RWPE2 (cell line): ENCODE measurements at places on chromosomes 4 and X.

DNA sequence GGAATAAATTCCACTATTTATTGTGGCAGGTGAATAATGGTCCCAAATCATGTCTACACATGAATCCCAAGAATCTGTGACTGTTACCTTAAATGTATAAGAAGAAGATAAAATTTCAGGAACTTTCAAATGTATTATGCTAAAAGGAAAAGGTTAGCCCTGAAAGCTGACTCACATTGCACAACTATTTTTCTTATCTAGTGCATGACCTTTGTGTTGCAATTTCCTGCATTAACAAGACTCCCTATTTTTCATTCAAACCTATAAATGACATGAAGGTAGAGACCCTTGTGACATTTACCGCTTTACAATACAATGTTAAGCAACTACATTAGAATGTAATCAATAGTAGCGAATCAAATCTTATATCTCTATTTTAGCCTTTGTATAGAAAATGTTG is 36.7 kb downstream of the UBQLN2 start:
- H3K27me3 ChIP-seq: no peaks in the 10 kb centered on the region
- no peak overlapping the region for H3K27ac ChIP-seq
- no peak for DNase-seq
- no peaks in the 10 kb centered on the region for H3K4me1 ChIP-seq

DNA sequence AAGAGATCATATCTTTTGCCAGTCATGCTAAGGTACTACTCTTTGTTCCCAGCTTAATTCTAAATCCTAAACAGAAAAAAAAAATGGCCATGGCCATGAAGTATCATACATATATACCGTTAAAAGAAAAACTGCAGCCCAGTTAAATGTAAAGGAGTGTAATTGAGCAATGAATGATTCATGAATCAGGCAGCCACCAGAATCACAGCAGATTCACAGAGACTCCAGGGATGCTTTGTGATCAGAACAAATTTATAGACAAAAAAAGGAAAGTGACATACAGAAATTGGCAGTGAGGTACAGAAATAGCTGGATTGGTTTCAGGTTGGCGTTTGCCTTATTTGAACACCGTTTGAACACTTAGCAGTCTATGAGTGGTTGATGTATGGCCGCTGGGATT is 42.1 kb upstream of the PDGFC start:
- no peaks in the 10 kb centered on the region for H3K36me3 ChIP-seq
- H3K4me3 ChIP-seq: no peak overlapping the region
- no peaks in the 10 kb centered on the region for H3K27me3 ChIP-seq
- H3K4me1 ChIP-seq: peaks cover 24% of the 10 kb centered on the region

DNA sequence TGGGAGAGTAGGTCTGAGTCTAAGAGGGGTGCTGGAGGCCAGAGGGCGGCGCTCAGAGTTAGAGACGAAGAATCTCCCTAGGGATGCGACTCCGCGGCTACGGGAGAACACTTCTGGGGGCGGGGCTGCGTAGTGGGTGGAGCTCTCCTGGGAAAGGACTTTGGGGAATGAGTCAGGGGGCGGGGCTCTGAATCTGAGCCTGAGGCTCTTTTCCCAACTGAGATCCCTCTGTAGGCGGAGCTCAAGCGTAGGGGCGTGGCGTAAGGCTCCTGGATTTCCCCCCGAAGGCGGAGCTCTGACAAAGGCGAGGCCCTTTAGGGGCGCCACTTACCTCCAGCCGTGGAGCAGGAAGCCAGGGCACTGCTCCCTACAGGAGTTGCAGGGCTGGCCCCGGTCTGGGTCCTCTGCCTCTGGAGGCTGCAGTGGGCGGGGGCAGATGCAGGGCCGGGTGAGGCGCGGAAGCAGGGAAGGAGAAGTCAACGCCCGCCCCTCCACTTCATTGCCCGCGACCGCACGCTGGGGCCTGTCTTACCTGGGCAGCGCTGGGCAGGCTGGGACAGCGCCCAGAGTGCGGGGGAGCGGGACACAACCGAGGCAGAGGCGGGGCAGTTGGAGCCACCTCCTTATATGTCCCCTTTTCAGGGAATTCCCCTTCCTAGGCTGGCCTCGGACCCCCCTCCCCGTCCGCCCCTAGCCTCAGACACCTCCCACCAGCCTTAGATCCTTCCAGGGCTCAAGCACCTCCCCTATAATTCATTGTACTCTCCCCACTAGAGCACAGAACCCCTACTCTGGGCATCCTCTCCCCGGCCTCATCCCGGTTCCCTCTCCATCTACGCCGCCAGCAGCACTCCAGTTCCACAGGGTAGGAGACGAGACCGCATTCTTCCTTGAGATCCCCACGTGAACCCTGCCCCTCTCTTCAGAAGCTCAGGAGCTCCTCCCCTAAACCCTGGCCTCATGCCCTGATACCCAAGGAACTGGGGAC is 1.6 kb downstream of the PRICKLE3 start:
- H3K36me3 ChIP-seq: peaks cover 36% of the 10 kb centered on the region
- H3K4me3 ChIP-seq: peak overlapping the region; percentile 81
- H3K27ac ChIP-seq: peak overlapping the region; percentile 85

GRCh38 chr4:26206339-26206738 is 114.5 kb upstream of the RBPJ start:
- H3K27ac ChIP-seq: no peak overlapping the region
- no peaks in the 10 kb centered on the region for H3K27me3 ChIP-seq
- no peaks in the 10 kb centered on the region for H3K36me3 ChIP-seq

GRCh38 chr4:141713185-141713584 is 76.8 kb downstream of the IL15 start:
- H3K4me3 ChIP-seq: no peak overlapping the region
- DNase-seq: no peak
- peak overlapping the region; percentile 41 for H3K27ac ChIP-seq
- H3K36me3 ChIP-seq: no peaks in the 10 kb centered on the region; the same call in 1 of the 2 replicates

DNA sequence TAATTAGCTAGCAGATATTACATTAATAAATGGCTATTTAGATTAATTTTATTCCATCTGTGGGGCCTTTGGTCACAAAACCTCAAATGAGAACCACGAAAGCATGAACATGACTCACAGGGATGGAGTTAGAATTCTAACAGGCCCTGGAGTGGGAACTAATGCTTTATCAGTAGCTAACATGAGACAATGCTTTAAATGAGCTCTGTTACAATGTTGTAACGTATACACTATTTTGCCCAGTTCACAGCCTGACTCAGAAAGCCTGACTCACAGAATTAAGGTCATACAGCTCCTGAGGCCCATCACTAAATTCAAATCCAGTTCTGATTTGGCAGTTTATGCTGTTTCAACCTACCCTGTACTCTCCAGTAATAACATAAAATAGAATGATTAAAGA is 23.2 kb downstream of the VEGFC start:
- H3K36me3 ChIP-seq: peaks cover 56% of the 10 kb centered on the region
- no peak for DNase-seq
- H3K27me3 ChIP-seq: no peaks in the 10 kb centered on the region

DNA sequence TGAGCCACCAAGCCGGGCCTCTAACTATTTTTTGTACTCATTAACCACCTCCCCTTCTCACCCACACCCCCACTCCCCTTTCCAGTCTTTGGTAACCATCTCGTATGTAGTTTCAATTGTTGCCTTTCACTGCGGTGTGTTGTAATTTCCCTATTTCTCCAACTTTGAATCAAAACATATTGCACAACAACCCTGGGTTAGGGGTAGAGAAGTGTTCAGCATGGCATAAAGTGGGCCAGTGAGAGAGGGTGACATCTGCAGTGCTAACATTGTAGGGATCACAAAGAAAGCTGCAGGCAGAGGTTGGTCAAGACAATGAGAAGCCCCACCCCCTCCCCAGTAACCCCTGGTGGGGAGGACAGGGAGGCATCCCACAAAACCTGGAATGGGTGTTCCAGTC is 92.7 kb downstream of the SPATA18 start:
- H3K4me3 ChIP-seq: no peak overlapping the region
- no peak overlapping the region for H3K27ac ChIP-seq
- no peak for DNase-seq
- H3K36me3 ChIP-seq: no peaks in the 10 kb centered on the region

GRCh38 chrX:4754878-4755604 is 1041.6 kb upstream of the PRKX start:
- no peaks in the 10 kb centered on the region for H3K27me3 ChIP-seq
- no peak overlapping the region for H3K4me3 ChIP-seq
- H3K36me3 ChIP-seq: no peaks in the 10 kb centered on the region
- no peaks in the 10 kb centered on the region for H3K4me1 ChIP-seq
- H3K27ac ChIP-seq: no peak overlapping the region

DNA sequence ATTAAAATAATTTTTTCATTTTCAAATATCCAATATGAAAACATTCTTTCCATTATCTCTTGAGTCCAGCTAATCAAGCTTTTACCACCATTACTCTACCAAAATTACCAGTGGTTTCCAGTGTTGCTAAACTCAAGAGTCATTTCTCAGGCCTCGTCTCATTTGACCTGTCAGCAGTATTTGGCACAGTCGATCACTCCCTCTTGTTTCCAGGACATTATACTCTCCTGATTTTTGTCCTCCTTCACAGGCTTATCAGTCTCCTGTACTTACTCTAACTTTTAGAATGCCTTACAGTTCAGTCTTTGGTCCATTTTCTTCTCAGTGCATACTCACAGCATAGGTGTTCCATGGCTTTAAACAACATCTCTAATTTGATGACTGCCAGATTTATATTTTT is 11.6 kb downstream of the USP38 start:
- no peaks in the 10 kb centered on the region for H3K27me3 ChIP-seq
- H3K27ac ChIP-seq: no peak overlapping the region
- H3K4me1 ChIP-seq: no peaks in the 10 kb centered on the region
- no peak for DNase-seq
- peaks cover 95% of the 10 kb centered on the region for H3K36me3 ChIP-seq

- H3K27me3 ChIP-seq: no peaks in the 10 kb centered on the region
- peaks cover 9% of the 10 kb centered on the region for H3K4me1 ChIP-seq
- no peak overlapping the region for H3K27ac ChIP-seq
- no peaks in the 10 kb centered on the region for H3K36me3 ChIP-seq
Measured at GRCh38 chrX:124216396-124217115, 115.9 kb upstream of the TEX13D start.

DNA sequence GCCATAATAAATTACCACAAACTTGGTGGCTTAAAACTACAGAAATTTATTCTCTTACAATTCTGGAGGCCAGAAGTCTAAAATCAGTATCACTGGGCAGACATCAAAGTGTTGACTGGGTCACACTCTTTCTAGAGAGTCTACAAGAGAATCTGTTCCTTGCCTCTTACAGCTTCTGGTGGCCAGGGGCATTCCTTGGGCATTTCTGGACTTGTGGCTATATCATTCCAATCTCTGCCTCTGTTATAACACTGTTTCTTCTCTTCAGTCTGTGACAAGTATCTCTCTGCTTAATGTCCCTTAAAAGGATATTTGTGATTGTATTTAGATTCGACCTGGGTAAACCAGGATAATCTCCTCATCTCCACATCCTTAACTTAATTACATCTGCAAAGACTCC is 207.3 kb upstream of the DCAF8L1 start:
- no peak for DNase-seq
- H3K4me1 ChIP-seq: peaks cover 15% of the 10 kb centered on the region
- H3K27ac ChIP-seq: no peak overlapping the region

DNA sequence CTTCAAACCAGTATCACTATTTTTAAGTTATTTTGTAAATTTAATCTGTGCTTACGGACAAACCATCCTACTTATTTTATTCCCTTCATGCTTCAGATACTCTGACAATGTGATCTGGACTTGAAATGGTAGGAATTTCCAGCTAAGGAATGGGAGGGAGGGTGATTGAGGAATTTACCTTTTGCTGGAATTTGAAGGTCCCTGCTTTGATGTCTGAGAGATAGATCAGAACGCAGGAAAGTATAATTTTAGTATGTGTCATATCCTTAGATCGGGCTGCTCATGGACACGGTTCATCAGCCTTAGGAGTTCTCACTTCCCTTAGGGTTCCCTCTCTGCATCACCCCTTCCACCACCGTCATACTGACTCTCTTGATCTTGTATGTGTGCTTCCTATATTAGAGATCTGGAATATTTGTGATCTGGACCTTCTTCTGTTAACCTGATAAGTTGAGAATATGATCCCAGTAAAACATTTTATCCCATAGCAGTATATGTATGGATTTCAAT is 16.8 kb downstream of the OCRL start:
- H3K4me1 ChIP-seq: no peaks in the 10 kb centered on the region
- no peak overlapping the region for H3K27ac ChIP-seq
- H3K27me3 ChIP-seq: no peaks in the 10 kb centered on the region
- no peak overlapping the region for H3K4me3 ChIP-seq
- no peak for DNase-seq

DNA sequence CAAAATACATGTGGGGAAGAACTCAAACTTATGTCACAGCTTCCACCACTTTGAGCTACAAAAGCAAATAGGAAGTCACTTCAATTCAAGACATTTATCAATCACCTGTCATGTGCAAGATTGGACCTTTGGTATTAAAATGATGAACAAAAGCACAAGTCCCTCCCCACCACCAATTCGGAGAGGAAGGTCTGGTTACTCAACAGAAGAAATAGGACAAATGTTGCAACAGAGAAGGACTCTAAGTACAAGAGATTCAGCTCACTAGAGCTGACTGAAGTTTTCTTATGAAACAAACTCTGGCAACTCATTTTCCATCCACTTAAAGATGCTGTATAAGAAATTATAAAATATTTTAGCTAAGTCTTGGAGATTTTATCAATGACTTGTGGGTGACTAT is 16.0 kb upstream of the MMRN1 start:
- H3K4me3 ChIP-seq: no peak overlapping the region
- no peak overlapping the region for H3K27ac ChIP-seq
- H3K36me3 ChIP-seq: no peaks in the 10 kb centered on the region
- no peaks in the 10 kb centered on the region for H3K4me1 ChIP-seq
- no peak for DNase-seq

DNA sequence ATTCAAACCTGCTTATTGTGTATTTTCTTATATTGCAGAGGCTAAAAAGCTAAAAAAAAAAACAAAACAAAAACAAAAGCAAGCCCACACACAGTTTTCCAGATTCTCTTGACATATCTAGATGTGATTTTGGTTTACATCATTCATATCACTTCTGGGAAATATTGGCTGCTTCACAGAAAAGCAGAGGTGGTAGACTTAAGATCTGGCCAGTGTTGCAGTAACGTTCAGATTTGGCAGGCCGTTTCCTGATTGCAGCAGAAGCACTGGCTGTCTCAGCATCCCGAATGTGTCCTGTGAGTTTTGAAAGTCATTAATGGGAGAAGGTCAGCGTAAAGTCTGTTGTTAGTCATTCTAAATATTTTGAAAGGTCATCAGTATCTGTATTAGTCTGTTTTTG is 2062.0 kb downstream of the ARAP2 start:
- H3K36me3 ChIP-seq: no peaks in the 10 kb centered on the region
- no peak overlapping the region for H3K4me3 ChIP-seq
- no peaks in the 10 kb centered on the region for H3K27me3 ChIP-seq
- H3K4me1 ChIP-seq: peaks cover 32% of the 10 kb centered on the region
- H3K27ac ChIP-seq: peak overlapping the region; percentile 95

DNA sequence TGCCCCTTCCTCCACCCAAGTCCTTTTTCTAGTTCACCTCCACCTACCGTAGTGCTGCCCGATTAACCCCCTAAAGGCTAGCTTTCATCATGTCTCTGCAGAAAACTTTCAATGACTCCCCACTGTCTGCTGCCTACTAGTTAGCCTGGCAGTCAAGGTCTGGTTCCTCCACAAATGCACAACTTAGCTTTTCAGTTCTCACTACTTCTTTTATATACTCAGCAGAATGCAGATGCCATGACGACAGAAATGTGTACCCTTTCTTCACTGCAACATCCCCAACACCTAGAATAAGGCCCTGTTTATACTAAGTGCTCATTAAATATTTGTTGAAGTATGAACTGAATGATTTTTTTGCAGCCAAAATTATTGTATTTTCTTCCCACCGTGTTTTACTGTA is 30.9 kb upstream of the RASGEF1B start:
- H3K27me3 ChIP-seq: no peaks in the 10 kb centered on the region
- H3K4me1 ChIP-seq: no peaks in the 10 kb centered on the region
- H3K27ac ChIP-seq: no peak overlapping the region
- H3K4me3 ChIP-seq: no peak overlapping the region
- DNase-seq: no peak

- H3K27ac ChIP-seq: no peak within 1 kb of the TSS
- H3K27me3 ChIP-seq: no peaks in the 10 kb centered on the region
- H3K36me3 ChIP-seq: no peaks in the 10 kb centered on the region
- peak within 1 kb of the TSS; percentile 35 for H3K4me3 ChIP-seq
Measured at GRCh38 chrX:50813843-50814661, at the start of gene SHROOM4. Gene SHROOM4, minus strand, starts transcription at chrX:50814194. Its CDS starts 176 bp downstream, at chrX:50814018.
